ENCODE measurements at places on chromosomes 7 and 10. TPM values are rescaled to one million over a fixed set of nuclear protein-coding genes. Genes with fewer than 3 reads are reported as not detected.

The HIPK2 gene
- total RNA-seq, result 127 TPM

The LRIT1 gene
- total RNA-seq, result not detected

The PKD1L1 gene
- total RNA-seq, result 1.5 TPM

The TMEM178B gene
- total RNA-seq, result 35.9 TPM

The PTF1A gene
- not detected for total RNA-seq

DNA sequence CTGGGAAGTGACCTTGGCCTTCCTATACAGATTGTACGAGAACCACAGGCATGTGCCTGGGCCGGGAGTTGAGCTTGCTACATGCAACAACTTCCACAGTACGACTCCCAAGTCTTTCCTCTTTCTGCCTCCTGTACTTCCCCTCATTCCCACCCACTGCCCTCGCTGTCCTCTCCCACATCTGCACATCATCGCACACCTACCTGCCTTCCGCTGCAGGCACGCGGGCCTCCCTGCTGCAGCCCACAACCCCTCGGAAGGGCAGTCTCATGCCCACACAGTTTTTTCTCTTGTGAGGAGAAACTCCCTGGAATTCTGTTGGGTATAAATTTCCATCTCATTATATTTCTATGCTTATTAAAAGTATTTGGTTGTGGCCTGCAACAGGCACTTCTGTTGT lies 117.2 kb downstream of the ACTR3B start:
- no peak for DNase-seq

- no peak for DNase-seq
Measured at GRCh38 chr10:48257407-48257961, 17.0 kb downstream of the FRMPD2 start.

GRCh38 chr10:15712883-15713282 lies 6.8 kb downstream of the ITGA8 start:
- no peak for DNase-seq

GRCh38 chr10:61391281-61391680 lies 61.9 kb downstream of the TMEM26 start:
- DNase-seq, result no peak

- no peak for DNase-seq
Measured at GRCh38 chr7:155412416-155413253, 45.3 kb upstream of the EN2 start.

Data from left ventricle myocardium inferior (tissue), 1 donor.